Right ventricle myocardium superior (tissue), 1 donor: ENCODE measurements at places on chromosomes 4 and X.

DNA sequence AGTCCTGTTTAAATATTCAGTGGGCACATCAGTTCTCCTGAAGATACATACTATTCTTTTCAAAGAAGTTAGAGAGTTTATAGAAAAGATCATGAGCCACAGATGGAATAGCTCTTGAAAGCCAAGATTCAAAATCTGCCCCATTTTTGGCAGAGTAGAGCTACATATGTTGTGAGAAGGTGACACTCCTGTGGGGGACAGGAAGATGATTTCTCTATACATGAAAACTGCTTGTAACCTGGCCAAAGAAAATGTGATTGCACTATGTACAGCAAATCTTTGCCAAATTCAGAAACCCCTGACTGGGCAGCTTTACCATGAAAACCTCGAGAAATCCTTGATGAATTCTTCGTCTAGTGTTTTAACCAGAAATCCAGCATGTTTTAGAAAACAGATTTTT, 44.9 kb downstream of the GPM6A start:
- DNase-seq = no peak

- no peak for DNase-seq
Observed at GRCh38 chr4:141140391-141141200, 7.3 kb upstream of the RNF150 start.

DNA sequence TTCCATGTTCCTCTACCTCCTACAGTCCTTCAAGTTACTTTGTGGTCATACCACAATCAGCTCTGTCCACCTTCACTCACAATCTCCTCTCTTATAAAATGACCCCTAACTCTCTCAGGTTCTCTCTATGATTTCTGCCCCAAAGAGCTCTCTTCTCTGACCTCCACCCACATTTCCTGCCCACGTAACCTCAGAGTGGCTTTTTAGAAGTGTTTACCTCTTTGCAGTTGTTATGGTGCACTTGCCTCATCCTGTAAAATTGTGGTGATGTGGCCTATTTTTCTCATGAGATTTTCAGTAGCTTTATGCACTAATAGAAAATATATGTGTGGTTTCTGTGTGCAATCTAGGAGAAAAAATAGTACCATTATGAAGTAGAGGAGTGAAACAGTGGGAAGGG, 215.8 kb downstream of the PACRGL start:
- DNase-seq = no peak

DNA sequence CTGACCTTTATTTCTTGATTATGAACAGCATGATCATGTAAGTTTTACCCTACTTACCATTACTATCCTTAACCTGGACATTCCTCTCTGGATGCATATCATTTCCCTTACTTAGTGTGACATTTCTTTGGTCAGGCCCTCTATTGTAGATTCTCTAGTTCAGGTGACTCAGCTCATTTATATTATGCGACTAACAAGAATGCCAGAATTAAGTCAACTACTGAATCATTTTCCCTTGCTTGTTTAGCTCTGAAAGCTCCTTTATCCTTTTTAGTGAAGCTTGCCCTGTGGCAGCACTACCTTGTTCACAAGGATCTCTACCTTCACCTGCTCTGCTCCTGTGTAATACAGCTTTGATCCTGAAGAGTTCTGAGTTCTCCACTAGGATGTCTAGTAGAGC, 15.1 kb upstream of the UGT2B17 start:
- DNase-seq = no peak

GRCh38 chr4:136741468-136741867, 790.8 kb downstream of the PCDH18 start:
- no peak for DNase-seq

DNA sequence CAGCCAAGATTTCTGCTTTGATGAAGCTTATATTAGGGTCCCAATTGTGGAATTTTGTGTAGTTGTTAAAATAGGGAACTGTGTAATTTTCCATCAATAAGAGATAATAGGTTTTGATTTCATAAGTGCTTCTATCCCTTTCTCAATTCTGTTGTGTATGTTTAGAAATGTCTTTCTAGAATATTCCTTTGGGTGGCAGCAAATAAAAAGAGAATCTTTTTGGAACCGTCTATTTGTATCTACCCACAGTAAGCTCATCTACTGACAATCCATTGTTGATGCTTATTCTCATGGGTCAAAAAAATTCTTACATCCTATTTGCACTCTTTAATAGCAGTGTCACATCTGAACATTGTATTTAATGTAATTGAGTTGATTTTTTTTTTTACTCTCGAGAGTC, 61.7 kb downstream of the TMA16 start:
- no peak for DNase-seq

DNA sequence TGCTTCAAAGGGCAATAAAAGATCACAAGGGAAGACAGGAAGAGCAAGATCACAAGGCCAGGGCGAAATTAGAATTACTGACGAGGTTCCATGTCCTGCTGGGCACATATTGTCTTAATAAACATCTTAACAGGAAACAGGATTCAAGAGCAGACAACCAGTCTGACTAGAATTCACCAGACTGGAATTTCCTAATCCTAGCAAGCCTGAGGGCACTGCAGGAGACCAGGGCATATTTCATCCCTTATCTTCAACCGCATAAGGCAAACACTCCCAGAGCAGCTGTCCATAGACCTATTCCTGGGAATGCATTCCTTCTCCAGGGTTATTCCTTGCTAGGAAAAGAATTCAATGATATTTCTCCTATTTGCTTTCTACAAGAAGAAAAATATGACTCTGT, 12.4 kb upstream of the TDO2 start:
- DNase-seq = no peak

DNA sequence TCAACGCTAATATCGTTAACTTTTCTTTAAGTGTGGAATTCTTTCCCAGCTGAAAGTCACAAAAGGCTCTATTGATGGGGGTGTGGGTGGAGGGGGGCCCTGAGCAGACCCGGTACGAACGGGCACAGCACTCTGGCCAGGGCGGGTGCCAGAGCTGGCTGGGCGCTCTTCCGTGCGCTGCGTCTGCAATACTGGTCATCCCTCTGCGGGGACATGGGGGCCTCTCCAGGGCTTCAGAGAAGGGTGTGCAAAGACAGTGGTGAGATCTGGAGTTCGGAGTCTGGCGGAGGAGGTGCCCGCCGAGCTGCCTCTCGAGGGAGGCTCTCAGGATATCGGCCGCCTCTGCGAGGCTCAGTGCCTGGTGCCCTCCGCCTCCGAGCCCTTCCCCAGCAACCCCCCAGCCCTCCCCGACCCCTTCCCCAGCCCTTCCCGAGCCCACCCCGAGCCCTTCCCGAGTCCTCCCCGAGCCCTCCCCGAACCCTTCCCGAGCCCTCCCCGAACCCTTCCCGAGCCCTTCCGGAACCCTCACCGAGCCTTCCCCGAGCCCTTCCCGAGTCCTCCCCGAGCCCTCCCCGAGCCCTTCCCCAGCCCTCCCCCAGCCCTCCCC, 34.3 kb downstream of the FGFRL1 start:
- peak; percentile 33 for DNase-seq

DNA sequence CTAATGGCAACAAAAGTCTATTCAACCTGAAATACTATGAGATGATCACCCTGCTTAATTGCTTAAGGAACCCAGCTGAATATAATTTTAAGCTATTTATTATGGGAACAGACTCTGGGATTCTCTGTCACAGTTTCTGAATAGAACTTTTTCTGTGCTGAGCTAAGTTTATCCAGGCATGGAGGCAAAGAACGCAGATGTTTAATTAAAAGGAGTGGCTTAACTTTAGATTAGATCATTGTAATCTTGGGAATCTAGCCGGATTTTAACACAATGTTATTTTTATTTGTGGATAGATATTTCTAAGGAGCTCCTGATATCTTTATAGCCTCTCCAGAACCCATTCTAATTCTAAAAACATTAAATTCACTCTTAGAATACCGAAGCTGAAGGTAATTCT, 353.4 kb downstream of the STIM2 start:
- no peak for DNase-seq

- DNase-seq = no peak
Observed at GRCh38 chr4:119151161-119151560, 15.5 kb downstream of the MYOZ2 start.

GRCh38 chr4:24650849-24651640, 66.7 kb upstream of the DHX15 start:
- DNase-seq = no peak

GRCh38 chr4:41432881-41433280, 105.1 kb upstream of the LIMCH1 start:
- no peak for DNase-seq

DNA sequence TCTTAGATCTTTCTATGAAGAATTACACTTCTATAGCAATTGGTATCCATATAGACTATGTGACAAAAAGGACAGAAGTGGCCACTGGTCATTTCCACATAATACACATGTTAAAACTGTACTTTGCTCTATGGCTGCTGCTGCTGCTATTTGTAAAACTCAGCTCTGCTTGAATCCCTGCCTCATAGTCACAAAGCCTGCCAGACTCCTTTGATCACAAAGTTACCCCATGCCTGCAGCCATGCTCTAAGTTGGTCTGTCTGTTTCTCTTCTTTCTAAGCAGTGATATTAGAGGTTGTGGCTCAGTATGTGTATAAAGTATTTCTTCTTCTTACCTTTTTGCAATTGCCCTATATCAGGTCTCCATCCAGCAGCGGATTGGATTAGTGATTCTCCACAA, 210.9 kb downstream of the GRID2 start:
- no peak for DNase-seq

GRCh38 chr4:55382488-55383003, 13.2 kb upstream of the TMEM165 start:
- no peak for DNase-seq

- DNase-seq = no peak
Observed at GRCh38 chr4:85769009-85769408, 294.1 kb downstream of the ARHGAP24 start.

DNA sequence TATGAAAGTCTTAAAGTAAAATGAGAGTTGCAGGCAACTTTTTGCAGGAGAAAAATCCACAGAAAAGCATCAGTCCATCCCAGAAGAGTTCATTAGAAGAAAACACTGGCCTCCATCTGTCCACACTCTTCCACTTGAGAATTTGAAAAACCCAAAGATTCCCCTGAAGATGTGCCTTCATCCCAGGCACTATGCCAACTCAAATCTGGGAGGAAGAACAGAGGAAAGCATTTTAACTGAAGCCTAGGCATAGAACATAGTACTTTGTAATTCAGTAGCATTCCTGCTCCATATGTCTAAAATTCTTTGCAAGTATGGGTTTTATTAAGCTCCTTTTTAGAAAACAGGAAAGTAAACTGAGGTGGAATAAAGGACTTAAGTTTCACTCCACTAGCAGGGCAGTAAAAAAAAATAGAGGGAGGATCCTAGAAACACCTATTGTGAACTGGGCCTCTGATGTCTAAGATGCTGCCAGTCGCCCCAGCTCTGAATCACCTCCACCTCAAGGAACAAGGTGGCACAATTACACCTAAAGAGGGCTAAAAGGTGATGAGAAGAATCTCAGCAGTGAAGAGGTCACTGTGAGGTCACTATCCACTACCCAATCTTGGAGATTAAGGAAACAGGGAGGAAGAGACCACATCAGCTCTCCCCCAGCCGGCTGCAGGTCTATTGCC, 141.9 kb upstream of the FAM241A start:
- no peak for DNase-seq

DNA sequence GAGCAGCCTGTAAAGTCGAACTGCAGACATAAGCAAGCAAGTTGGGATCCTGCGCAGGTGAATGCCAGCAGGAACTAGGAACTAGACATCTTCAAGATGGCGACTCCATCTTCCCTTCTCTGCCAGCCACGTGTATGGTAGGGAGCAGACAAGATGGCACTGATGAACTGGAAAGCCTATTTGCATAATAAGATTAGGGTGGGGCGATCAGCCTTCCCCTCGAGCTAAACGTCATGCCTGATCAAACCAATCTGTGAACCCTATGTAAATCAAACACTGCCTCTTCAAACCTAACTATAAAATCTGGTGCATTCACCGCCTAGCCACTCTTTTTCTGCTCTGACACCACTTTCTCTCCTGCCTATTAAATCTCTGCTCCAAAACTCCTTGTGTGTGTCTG, 28.1 kb upstream of the LGI2 start:
- DNase-seq = no peak

DNA sequence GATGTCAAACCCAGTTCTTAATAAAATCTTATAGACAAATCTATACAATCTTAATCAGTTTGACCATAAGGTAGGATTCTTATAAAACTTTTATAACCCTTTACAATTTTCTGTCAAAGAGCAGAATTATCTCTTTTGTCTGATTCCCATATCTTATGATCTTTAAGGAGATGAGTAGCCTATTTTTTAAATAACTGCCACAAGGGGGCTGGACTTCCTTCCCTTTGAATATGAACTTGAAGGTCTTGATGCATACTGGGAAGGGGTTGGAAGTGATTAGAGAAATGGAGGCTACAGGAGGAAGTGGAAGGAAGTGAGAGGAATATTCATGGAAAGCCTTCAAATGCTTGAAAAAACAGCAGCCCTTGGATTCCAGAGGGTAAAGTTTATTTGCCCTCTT, 111.1 kb downstream of the APOOL start:
- DNase-seq = no peak

- no peak for DNase-seq
Observed at GRCh38 chr4:181078196-181078595, 1165.0 kb upstream of the TENM3 start.

GRCh38 chr4:181976764-181977163, 266.4 kb upstream of the TENM3 start:
- no peak for DNase-seq

DNA sequence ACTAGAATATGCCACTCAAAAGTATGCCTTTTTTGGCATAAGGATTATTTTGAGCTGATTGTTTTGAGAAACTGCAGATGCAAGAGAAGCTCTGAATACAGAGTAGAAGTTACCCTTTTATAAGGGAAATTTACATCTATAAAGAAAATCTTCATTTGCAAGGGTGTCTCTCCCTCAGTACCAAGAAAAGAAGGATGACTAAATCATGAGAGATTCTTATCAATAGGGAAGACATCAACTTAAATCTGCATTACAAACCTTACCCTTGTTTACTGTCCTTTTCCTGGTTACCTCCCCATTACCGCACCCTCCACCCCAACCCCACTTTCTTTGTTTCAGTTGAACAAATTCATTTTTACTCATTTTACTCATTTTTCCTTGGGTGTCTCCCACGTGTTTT, 62.5 kb downstream of the RLIM start:
- DNase-seq = no peak

GRCh38 chr4:127771535-127772275, 10.4 kb upstream of the HSPA4L start:
- DNase-seq = no peak

DNA sequence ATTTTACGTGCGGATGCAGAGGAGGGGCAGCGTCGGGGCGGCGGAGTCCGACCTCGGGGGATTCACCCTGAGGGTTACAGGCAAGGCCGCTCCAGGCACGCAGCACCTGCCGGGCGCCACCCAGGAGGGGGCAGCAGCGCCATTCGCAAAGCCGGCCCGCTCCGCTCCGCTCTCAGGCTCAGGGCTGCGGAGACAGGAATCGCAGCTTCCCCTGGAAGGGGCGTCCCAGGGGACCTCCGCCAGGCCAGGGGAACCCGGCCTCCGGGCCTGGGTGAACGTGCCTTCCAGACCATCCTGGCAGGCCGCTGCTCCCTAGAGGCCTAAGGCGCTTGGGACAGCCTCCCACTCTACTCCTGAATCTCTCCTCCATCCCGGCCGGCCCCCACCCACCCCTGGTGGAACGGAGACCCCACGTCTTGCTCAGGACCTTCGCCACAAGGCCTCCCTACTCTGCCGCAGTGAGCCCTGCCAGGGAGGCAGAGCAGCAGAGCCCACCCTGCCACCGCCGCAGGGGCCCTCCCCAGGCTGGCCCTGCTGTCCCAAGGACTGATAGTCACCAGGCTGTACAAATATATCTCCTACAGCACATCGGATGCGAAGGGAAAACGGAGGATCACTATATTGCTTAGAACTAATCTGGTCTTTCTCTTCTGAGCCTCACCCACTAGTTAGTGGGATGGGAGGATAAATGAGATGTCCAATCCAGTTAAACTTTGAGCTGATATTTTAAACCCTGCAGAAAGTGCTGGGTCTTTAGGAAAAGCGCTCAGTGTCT, 115.0 kb downstream of the SMIM20 start:
- DNase-seq = peak; percentile 88
